Natural killer cell treated with Interleukin-12 subunit alpha and Interleukin-12 subunit beta and Interleukin-15 and Interleukin-18, amount 100 ng/mL, for 72 hours (primary cell): ENCODE measurements at places on chromosomes 6 and 20. TPM values are rescaled to one million over a fixed set of nuclear protein-coding genes. Genes with fewer than 3 reads are reported as not detected.

DNA sequence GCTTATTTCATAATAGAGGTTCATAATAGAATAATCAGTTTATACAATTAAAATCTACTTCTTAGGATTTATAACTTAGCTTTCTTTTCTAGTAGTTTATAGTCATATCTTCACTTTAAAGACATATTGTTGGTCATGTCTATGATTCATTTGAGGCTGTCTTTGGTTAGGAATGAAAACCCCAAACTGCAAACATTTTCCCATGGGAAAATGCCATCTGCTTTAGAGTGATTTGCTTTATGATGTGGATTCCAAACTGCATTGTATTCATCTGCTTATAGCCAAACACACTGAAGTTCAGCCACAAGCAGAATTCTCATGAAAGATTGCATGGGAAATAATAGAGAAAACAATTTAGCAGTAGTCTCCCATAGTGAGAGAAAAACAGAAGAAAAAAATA lies 128.0 kb downstream of the RFPL4B start:
- no peaks in the 10 kb centered on the region for H3K4me1 ChIP-seq
- no peak overlapping the region for H3K4me3 ChIP-seq
- no peak overlapping the region for H3K27ac ChIP-seq
- no peaks in the 10 kb centered on the region for H3K27me3 ChIP-seq

DNA sequence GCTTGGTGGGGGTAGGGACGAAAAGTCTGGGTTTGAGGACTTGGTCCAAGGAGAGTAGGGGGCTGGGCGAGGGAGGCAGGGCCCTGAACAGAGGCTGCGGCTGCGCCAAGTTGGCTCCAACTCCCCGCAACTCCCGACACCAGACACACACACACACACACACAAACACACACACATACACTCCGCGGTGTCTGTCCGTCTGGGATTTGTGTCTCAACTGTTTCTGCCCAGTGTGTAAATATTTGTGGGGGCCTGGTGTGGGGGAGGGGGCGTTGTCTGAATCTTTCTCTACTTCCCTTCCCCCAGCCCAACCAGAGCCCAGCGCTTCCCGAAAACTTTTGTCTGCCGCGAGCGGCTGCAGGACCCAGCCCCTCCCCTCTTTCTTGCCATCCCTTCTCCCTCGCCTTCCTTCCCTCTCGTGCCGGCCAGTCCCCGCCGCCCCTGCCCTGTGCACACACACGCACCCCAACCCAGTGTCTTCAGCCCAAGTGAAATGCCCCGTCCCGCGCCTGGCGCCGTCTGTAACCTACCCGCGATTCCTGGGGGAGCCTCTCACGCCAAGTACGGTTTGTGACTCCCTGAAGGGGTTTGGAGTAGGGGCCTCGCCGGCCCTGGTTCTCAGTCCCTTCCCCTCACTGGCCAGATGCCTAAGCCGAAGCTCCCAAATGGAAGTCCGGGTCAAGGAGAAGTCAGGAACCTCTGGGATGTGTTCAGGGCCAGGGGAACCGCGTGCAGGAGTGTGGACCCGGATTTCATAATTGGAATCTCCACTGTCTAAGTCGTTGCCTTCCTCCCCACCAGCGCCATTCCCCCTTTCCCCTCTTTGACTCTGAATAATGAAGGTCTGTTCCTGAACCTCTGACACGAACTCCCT lies 904 bp downstream of the MDFI start:
- no peak overlapping the region for H3K4me3 ChIP-seq
- no peak overlapping the region for H3K27ac ChIP-seq
- H3K27me3 ChIP-seq, result peaks cover 56% of the 10 kb centered on the region
- peaks cover 11% of the 10 kb centered on the region for H3K4me1 ChIP-seq
- no peaks in the 10 kb centered on the region for H3K36me3 ChIP-seq
- DNase-seq, result no peak

DNA sequence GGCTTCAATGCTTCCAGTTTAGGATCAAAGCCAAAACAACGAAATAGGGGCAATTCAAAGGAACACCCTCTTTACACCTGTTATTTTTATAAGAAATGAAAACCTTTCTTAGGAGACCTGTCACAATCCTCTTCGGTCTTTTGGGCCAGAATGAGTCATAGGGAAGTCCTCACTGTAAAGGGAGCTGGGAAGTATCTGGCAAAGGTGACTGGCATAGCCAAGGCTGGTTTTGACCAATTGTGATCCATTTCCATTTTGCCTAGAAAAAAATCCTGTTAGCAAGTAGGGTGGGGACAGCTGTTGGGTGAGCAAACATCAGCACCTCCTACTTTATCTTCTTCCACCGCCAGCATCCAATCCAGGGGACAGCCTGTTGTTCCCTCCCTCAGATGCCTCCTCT lies 343.2 kb upstream of the SULF2 start:
- no peak overlapping the region for H3K4me3 ChIP-seq
- H3K4me1 ChIP-seq, result no peaks in the 10 kb centered on the region
- H3K27me3 ChIP-seq, result peaks cover 21% of the 10 kb centered on the region
- no peak overlapping the region for H3K27ac ChIP-seq
- H3K36me3 ChIP-seq, result peaks cover 5% of the 10 kb centered on the region
- DNase-seq, result no peak

- DNase-seq, result no peak
- H3K36me3 ChIP-seq, result no peaks in the 10 kb centered on the region
- H3K27ac ChIP-seq, result no peak overlapping the region
- no peaks in the 10 kb centered on the region for H3K27me3 ChIP-seq
These were observed 199.8 kb upstream of the CDH4 start for GRCh38 chr20:61052195-61052750.

GRCh38 chr20:59972037-59972801 lies 14.0 kb downstream of the CDH26 start:
- no peaks in the 10 kb centered on the region for H3K4me1 ChIP-seq
- H3K4me3 ChIP-seq, result no peak overlapping the region
- H3K27ac ChIP-seq, result no peak overlapping the region
- DNase-seq, result no peak
- no peaks in the 10 kb centered on the region for H3K27me3 ChIP-seq

- DNase-seq, result no peak
- H3K4me3 ChIP-seq, result no peak overlapping the region
- no peaks in the 10 kb centered on the region for H3K27me3 ChIP-seq
- H3K36me3 ChIP-seq, result peaks cover 15% of the 10 kb centered on the region
These were observed 57.4 kb downstream of the NCOA6 start for GRCh38 chr20:34768096-34768495.

Gene STX7
- 36.2 TPM for total RNA-seq

DNA sequence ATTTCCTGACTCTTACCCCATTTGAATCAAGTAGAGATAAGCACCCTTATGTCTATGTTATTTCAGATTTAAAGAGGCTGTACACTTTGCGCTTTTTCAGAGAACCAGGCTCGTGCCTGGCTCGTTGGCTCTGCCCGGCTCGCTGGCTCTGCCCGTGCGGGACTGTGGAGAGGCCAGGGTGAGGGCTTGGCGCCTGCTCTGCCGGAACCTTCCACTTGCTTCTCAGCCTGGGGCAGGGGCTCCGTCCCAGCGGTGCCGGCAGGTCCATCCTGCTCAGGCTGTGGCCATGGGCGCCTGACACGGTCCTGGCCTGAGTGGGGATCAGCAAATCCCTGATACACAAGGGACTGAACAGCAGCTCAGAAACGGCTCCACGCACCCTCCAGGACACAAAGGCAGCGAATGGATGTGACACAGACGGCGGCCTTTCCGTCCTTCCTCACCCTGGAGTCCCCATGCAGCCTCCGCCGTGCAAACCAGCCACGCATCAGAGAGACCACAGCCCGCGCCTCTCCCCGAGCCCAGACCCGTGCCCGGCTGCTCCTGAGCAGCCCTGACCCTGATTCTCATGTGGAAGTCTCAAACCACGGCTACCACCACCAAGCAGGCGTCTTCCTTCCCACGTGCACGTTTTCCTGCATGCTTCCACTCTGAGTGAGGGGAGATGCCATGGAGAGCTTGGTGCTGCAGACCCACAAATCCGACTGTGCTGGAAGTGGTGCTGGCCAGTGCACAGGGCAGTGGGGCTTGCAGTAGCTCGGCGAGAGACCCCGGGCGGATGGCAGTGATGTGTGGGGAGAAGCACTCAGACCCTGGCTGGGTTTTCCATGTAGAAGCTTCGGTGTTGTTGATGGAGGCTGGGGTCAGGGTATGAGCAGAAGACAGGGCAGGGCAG lies 233.9 kb downstream of the ERMARD start:
- peaks cover 9% of the 10 kb centered on the region for H3K4me1 ChIP-seq
- H3K4me3 ChIP-seq, result no peak overlapping the region
- H3K27me3 ChIP-seq, result peaks cover 12% of the 10 kb centered on the region
- no peak overlapping the region for H3K27ac ChIP-seq

Gene LPA
- not detected for total RNA-seq
